ENCODE measurements at places on chromosomes 2 and 18.
A peak's percentile ranks its signal among the peaks of the same experiment; 100 is the strongest.

- DNase-seq = no peak
Observed at GRCh38 chr18:60541661-60542060, 169.1 kb upstream of the MC4R start.

DNA sequence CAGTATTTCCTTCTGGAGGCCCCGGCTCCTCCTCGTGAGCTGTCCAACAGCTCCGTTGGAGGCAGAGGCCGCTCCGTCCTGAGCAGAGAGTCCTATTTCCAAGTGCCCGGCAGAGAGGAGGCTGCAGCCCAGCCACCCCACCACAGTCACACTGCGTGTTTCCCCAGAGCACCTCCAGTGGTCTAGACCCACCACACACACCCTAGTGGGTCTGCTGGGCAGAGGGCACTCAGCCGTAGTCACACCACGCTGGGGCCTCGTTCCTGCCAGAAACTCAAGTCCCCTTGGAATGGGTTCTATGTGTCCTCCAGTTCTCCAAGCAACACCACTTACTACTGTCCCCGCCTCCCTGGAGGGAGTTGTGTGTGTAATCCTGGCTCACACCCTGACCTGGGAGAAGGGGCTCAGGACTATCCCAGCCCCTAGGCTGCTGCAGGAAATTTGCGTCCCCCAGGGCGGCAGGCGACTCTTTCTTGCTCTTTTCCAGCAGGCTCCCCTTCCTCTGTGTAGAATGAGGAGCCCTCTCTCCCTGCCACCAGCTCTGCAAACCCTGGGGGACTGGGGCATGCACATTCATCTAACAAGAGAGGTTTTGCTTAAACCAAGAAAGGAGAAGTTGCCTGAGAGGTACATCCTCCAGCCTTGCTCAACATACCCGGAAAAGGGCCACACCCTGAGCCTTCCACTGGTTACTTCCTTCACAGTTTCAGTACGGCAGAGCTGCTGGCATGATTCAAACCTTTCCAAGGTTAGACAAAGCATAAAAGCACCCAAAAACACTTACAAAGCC, 114.1 kb downstream of the NDUFA10 start:
- DNase-seq = peak; percentile 31

GRCh38 chr2:58466804-58467203, 225.7 kb upstream of the FANCL start:
- no peak for DNase-seq

DNA sequence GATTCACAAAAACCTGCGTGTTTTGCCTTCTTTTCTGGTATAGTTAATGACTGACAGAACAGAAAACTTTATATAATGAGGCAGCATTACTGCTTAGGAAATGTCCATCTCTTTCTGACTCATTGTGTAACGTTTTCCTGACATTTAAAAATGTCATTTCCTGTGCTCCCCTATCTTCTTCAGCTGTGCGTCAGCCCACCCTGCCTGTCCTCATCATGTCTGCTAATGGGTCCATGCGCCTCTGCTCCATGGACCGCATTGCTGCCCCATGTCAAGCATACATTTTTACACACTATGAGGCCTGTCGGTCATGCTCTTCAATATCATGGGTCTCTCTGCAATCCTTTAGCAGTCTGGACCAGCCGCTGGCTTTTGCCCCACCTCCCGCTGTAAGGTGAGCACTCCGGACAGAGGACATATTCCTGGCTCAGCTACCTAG, 234.3 kb downstream of the CDCA7 start:
- DNase-seq = no peak

GRCh38 chr2:200092235-200092634, 136.9 kb downstream of the MAIP1 start:
- DNase-seq = no peak

DNA sequence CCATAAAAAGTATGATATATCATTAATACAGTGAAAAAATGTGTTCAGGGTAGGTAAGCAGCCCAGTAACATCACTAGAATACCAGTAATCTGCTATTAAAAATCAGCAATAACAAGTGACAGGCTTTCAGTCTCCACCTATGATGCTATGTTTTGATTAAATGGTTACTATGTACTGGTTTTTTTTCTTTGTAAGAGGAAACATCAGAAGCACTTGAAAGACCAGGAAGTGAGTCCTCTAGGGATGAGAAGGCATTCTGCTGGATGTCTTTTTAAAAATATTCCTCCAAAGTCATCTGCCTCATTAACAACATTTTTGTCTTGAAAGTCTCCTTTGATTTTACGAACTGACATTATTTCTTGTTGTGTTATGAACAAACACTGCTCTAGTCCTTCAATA, 136.0 kb upstream of the FAM98A start:
- no peak for DNase-seq

DNA sequence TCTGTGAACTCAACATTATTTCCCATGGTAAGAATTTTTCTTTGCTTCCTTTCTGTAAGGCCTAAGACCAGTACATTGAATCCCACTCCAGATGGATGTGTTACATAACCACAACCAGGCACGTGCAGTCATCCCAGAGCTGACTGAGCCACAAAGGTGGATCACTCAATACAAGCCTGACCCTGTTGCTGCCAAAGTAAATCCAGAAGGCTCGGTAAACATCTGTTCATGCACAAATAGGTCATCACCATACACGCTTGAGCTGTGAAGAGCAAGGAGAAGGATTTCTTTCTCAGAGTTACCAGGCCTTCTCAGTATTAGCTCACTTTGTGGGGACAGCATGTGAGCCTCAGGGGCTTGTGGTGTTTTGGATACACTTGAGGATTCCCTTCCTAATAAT, 791.4 kb upstream of the FANCL start:
- DNase-seq = no peak

DNA sequence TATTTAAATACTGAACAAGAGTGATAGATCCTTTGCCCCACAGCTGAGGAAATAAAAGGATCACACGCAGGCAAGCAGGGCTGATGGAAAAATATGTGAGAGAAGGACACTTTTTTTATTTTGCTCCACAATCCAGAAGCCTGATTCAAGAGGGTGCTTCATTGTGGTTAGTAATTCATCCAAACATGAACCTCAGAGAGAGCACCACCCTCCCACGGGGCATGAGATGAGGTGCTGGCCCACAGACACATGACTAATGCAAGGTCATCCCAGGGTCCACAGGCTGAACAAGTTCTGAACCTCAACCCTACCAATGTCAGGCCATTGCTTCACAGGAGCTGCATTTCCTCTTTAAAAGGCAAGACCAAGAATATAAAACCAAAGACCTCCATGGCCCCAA, 239.6 kb downstream of the MREG start:
- no peak for DNase-seq

DNA sequence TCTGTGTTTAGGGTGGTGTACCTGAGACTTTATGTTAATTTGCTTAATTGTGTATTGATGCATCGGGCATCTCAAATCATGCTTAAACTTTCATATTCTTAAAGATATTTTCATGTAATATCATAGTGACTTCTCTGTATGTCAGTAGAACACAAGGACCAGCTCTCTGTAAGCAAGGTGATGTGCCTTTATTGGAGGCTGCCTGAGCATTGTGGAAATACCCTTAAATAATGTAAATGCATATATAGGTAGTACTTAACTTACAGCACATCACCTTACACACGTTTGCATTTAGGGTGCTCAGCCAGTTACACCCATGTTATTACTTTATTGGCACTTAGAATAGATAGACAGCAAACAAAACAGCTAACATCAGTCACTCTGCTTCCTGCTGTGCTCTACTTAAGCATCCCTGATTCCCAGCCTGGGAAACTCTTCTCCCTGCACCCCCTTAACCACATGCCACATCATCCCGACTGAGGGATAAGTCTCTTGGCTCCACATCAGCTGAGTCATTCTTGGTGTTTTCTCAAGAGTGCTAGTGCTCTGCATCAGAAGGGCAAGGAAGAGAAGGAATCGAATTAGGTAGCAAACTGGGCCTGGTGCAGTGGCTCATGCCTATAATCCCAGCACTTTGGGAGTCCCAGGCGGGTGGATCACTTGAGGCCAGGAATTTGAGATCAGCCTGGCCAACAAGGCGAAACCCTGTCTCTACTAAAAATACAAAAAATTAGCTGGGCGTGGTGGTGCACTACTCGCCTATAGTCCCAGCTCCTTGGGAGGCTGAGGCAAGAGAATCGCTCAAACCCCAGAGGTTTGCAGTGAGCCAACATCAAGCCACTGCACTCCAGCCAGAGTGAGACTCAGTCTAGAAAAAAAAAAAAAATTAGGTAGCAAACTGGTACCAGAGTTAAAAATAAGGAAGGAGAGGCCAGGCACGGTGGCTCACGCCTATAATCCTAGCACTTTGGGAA, 108.7 kb downstream of the MAP3K20 start:
- no peak for DNase-seq

GRCh38 chr18:59514203-59514602, 155.1 kb upstream of the LMAN1 start:
- DNase-seq = no peak

GRCh38 chr2:215848146-215848545, 165.2 kb downstream of the MREG start:
- DNase-seq = no peak

DNA sequence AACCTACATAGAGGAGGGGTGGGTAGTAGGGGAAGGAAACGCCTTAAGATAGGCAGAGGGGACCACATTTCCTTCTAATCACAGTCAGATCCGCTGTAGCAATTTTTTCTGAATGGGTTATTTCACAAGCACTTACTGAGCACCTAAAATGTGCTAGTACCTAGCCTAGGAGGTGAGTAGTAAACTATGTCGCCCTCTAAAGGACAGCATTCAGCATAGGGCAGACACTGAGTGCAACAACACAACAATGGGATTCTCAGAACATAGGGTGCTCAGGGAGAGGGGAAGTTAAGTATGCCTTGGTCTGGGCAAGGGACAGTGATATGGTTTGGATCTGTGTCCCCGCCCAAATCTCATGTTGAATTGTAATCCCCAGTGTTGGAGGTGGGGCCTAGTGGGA, 166.1 kb upstream of the RAB6C start:
- peak; percentile 26 for DNase-seq

GRCh38 chr2:234535464-234535863, 38.6 kb upstream of the ARL4C start:
- no peak for DNase-seq

DNA sequence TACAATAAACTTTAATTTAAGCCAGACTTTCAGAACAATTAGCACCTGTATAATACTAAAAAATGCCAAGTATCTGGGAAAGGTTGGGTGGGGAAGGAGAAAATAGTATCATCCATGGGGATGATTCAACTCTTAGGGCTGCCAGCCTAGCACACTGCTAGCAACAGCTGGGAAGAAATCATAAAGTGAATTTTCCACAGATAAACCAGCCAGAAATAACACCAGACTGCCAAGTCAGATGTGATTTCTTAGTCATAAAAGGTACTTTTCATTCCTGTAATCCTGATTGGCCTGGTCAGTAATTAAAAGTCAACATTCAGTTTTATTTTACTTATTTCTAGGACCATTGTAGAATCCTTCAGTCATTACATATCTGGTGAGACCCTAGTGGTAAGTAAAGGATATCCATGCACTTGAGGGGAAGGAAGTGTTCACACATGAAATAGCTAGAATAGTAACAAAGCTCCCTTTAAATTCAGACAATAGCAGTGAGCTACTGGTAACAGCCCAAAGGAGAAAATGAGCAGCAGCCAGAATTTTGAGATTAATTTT, 59.4 kb downstream of the LIMS1 start:
- DNase-seq = no peak

DNA sequence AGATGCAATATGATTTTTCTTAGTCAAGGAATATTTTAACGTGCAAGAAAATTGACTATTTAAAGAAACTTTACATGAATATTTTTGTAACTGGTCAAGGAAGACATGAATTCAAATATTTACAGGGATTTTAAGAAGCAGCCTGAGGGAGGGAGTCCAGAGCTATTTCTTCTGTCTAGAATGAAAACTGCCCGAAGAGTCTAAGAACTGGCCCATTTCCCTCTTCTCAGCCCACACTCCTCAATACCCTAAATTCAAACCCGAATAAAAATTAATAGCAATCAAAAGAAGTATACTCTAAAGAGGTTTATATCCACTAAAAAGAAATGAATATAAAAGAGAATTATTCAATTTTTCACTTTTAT, 6.5 kb upstream of the NDUFV2 start:
- DNase-seq = no peak

DNA sequence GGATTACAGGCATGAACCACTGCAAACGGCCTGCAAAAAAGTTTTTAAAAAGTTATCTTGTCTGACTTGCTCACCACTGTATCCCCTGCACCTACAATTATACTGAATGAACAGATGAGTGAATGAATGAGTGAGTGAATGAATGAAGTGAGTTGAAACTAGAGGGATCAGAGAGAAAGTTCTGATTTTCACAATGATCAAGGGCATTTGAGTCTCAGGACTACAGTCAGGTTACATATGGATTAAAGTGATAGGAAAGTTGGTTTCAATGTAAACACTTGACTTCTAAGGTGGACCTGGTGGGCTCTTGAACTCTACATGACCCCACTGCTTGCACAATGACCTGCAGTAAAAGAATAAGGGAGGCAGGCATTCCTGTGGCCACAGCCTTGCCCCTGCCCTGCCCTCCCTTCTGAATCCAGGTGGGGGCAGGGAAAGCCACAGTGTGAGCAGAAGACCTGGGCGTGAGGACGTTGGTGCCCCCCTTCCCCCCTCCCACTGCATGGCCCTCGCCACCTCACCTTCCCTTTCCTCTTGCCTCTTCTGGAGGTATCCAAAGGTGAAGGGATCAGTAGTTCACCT, 10.7 kb downstream of the C2orf80 start:
- no peak for DNase-seq

DNA sequence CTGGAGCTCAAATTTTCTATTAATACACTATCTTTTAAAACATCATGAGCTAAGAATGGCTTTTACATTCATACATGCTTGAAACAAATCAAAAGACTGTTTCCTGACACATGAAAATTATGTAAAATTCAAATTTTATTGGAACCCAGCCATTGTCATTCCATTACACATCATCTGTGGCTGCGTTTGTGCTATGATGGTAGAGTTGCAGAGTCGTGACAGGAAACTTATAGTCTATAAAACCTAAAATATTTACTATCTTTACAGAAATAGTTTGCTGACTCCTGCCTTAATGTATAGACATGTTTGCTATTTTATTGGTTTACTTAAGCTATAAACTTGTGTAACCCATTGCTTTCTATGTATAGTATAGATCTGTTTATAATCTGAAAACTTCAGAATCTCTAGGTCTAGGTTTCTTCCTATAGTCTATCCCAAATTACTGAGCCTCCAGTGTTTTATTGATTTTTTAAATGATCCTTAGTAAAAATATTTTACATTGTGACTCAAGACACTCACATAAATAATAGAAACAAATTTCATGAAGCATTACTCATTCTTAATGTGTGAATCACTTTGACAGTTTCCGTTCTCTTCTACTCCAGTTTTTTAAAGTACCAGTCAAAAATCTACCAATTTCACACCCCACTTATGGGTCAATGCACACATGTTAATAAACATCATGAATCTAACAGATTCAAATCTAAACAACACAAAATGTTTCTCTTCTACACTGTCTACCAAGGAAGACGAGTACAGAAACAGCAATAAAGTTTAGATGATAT, 26.4 kb upstream of the MRPL19 start:
- no peak for DNase-seq

- no peak for DNase-seq
Observed at GRCh38 chr18:44754567-44754966, 73.9 kb downstream of the SETBP1 start.

DNA sequence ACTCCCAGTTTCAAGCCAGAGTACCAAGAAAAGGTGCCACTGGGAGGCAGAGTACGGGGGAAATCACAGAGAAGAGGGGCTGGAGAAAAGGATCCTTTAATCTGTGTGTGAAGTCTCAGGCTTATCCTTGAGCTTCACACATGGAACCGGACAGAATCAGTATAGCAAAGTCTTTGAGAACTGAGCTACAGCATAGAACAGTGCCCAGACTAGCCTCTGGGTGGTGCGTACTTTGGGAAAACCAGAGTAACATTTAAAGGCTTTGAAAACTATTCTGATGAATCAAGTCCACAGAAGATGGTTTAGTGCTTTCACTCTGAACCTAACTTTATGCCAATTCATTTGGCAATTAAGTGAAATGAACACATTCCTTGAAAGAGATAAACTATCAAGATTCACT, 83.1 kb downstream of the BABAM2 start:
- DNase-seq = no peak
